ENCODE measurements at places on chromosomes 3 and 15.

GRCh38 chr15:77044228-77045042, 26.5 kb downstream of the TSPAN3 start:
- no peak for DNase-seq

GRCh38 chr3:43128464-43128863, 22.6 kb upstream of the POMGNT2 start:
- no peak for DNase-seq

- no peak for DNase-seq
Observed at GRCh38 chr15:68818066-68818768, 2.5 kb downstream of the ANP32A start.

DNA sequence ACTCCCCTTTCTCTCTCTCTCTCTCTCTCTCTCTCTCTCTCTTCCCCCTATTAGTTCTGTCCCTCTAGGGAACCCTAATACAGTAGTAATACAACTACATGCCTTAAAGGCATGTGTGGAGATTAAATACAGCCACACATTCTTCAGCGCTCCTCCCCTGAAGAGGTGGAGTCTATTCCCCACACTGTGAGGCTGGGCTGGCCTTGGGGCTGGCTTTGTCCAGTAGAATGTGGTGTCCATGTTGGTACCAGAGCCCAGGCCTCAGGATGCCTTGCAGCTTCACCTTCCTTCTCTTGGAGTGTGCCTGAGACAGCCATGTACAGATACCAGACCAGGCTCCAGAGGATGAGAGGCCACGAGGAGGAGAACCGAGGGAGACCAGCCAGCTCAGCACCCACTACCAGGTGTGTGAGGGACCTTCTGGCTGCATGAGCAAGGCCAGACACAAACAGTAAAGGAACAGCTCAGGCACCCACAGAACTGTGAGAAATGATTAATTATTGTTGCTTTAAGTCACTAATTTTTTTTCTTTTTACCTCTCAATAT, 10.7 kb downstream of the SLC6A20 start:
- DNase-seq = no peak

GRCh38 chr3:8489278-8489792, 12.3 kb upstream of the LMCD1 start:
- no peak for DNase-seq

DNA sequence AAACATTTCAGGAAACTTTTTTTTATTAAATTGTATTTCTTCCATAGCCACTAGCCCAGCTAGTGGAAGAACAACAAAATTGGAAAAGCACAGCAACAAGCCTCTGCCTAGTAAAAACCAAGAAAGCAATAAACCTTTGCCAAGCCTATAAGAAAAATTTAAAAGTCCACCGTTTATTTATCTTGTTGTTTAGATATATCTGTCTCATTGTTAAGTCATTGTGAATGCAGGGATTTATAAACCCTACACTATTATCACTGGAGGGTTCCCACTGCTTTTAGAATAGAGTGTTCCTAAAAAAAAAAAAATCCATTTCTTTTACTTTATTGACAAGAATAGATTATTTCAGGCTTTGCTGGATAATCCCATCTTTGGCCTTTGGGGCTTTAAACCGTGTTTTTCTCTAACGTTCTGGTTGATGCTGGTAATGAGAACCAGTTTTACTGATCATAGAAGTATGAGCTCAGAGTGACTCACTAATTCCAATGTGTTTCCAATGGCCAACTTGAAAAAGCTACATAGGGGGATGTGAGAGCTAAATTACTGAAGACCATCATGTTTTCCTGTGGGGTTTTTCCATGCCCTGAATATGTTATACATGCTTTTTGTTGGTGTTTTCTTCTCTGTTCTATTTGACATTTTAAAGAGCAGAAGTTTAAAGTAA, 634.1 kb downstream of the RBMS3 start:
- no peak for DNase-seq

- no peak for DNase-seq
Observed at GRCh38 chr15:93587059-93587521, 498.1 kb upstream of the RGMA start.

GRCh38 chr3:173216063-173216462, 75.0 kb upstream of the SPATA16 start:
- no peak for DNase-seq

- DNase-seq = no peak
Observed at GRCh38 chr3:197093871-197094270, 64.3 kb upstream of the MELTF start.

DNA sequence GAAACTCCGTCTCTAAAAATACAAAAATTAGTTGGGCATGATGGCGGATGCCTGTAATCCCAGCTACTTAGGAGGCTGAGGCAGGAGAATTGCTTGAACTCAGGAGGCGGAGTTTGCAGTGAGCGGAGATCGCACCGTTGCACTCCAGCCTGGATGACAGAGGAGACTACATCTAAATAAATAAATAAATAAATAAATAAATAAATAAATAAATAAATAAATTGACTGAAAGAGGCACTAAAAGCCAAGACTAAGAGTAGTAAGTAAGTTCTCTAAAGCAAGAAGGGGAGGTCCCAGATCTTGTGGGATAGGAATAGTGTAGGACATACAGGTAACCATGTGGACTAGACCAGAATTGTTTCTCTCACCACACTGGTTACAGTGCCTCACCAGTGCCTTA, 40.0 kb downstream of the TLNRD1 start:
- DNase-seq = no peak

DNA sequence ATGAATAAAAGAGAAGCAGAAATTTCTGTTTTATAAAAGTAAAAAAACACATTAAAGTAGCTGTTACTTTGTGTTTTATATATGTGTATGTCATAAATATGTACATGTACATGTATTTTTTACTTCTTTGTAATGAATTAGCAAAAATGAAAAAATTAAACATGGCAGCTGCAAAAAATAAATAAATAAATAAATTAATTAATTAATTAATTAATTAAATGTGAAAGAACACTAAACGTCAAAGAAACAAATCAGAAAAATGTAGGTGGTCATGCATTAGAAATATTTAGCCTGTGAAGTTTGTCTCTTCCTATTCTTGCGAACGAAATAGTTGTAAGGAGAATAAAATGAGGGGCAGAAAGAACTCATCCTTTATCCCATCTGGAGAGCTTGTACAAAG, 357.0 kb downstream of the ZIC4 start:
- DNase-seq = no peak

GRCh38 chr15:68730471-68730919, 90.2 kb downstream of the ANP32A start:
- DNase-seq = no peak

All from thoracic aorta (tissue), 2 donors.